Epithelial cell of umbilical artery (primary cell): ENCODE measurements at places on chromosomes 11 and 22. TPM values are rescaled to one million over a fixed set of nuclear protein-coding genes. Genes with fewer than 3 reads are reported as not detected.

The ALG12 gene
- total RNA-seq: 17.9 and 18.7 TPM in 2 replicates

The OR8G1 gene
- not detected in 2 replicates for total RNA-seq

The THY1 gene
- total RNA-seq: 4.0 and 7.5 TPM in 2 replicates

The GUCY1A2 gene
- under 0.01 TPM in 2 replicates for total RNA-seq

The C1QTNF4 gene
- 0.97 and 1.5 TPM in 2 replicates for total RNA-seq

The SLC5A4 gene
- total RNA-seq: 0.65 and 1.1 TPM in 2 replicates

The MMP1 gene
- 11.9 and 2,455 TPM in 2 replicates for total RNA-seq

The HPX gene
- total RNA-seq: not detected in 2 replicates

The ZDHHC13 gene
- 76.0 and 89.0 TPM in 2 replicates for total RNA-seq

The LINC01488 gene
- not detected in 2 replicates for total RNA-seq

The INSC gene
- not detected in 2 replicates for total RNA-seq

The RHOG gene
- total RNA-seq: 7.6 and 8.4 TPM in 2 replicates

The TTC36 gene
- 0.65 TPM in 1 of 2 replicates, not detected in the other for total RNA-seq

The ZNF214 gene
- 1.9 and 3.5 TPM in 2 replicates for total RNA-seq

The OR4A16 gene
- not detected in 2 replicates for total RNA-seq

The OR2AG2 gene
- total RNA-seq: under 0.01 and 0.15 TPM in 2 replicates

The ISX gene
- not detected in 2 replicates for total RNA-seq

The FGF19 gene
- total RNA-seq: not detected in 2 replicates

The IFITM10 gene
- total RNA-seq: 0.15 TPM in 1 of 2 replicates, not detected in the other

The CYTH4 gene
- total RNA-seq: 0.15 TPM in 1 of 2 replicates, not detected in the other

The P2RY2 gene
- 6.5 and 6.8 TPM in 2 replicates for total RNA-seq

The RAB3IL1 gene
- total RNA-seq: 0.32 and 1.1 TPM in 2 replicates
